ENCODE measurements at places on chromosomes 13 and 19.

DNA sequence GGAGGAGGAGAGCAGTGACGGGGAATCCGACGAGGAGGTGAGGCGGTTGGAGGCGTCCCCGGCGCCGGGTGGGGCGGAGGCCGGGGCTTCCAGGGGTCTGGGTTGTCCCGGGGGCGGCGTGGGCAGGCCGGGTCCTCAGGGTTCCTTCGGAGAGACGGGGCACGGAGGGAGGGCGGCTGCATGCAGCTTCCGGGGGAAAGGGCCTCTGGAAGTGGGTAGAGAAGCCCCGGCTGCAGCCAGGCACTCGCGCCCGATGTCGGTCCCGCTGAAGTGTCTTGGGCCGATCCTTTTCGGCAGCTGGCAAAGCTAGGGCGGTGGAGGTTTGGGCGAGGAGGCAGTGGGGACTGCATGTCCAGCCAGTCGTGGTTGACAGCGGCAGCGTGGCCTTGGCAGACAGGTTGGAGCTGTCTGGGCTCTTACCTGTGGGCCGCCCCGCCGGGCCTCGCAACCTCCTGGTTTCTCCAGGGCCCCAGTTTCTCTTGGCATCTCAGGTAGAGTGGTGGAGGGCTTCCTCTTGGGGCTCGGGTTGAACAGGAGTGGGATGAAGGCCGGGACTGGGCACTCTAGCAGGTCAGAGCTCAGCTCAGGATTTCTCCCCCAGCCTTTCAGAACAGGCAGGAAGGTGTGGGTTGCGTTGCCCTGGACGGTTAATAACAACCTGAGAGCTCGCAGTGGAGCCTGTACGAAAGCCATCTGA, 690 bp downstream of the KMT2B start:
- no peak for DNase-seq

DNA sequence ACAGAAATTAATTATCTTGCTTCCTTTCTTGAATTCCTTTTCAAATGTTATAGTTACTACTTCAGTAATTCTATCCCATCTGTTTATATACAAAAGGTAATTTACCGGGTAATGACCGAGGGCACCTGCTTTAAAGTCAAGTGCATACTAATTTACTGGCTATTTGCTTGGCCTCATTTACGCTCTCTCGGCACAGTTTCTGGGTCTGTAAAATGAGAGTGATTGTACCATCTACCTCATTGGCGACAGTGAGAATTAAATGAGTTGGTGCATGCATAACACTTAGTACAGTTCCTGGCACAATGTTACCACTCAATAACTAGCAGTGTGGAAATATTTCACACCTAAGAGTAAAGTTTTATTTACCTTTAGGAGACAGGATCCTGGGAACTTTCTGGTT, 111.6 kb downstream of the GGACT start:
- DNase-seq, result no peak

GRCh38 chr13:111505175-111505777, 184.8 kb downstream of the TEX29 start:
- DNase-seq, result no peak

GRCh38 chr19:4910594-4911281, 1.4 kb downstream of the UHRF1 start:
- no peak for DNase-seq

DNA sequence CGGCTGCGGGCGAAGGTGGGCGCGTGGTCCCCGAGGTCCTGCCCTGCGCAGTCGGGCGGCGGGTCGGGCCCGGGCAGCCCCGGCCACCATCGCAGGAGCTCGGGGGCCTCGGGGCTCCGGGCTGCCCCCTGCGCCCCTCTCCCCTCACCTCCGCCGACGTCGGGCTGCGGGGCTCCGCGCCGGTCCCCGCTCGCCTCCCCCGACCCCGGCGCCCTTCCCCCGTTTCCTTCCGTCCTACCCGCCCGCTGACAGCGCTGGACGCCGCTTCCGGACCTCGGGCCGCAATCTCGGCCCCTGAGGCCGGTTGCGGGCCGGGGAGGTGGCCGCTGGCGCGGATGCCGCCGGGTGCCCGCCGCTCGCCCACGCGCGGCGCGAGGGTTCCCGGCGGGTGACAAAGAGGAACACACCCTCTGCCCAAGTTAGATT, 720 bp downstream of the FARP1 start:
- no peak for DNase-seq

GRCh38 chr19:7217861-7218260, 76.4 kb downstream of the INSR start:
- DNase-seq, result no peak

- no peak for DNase-seq
Measured at GRCh38 chr19:51681286-51681941, 11.7 kb upstream of the SPACA6 start.

DNA sequence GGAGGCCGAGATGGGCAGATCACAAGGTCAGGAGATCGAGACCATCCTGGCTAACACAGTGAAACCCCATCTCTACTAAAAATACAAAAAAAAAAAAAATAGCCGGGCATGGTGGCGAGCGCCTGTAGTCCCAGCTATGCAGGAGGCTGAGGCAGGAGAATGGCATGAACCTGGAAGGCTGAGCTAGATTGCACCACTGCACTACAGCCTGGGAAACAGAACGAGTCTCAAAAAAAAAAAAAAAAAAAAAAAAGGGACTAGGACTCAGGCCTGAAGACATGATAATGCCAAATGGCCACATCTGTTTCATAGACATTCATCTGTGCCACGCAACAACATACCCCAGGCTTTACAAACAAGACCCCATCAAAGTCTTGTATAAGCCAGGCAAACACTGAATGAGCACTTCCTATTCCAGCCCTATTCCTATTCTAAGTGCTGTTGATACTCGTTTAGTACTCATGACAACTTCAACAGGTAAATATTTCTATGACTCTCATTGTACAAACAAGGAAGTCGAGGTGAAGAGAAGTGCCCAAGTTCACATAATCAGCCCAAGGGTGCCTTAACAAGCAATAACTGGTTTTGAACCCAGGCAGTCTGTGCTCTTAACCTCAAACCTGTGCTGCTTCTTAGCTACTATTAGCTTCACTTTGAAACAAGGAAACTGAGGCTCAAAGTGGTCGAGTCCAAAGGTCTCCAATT, 1.7 kb downstream of the B9D2 start:
- DNase-seq, result no peak

- DNase-seq, result no peak
Measured at GRCh38 chr13:20991741-20992520, 69.5 kb downstream of the LATS2 start.

- no peak for DNase-seq
Measured at GRCh38 chr13:27341616-27342015, 71.0 kb downstream of the RASL11A start.

- DNase-seq, result no peak
Measured at GRCh38 chr13:109750221-109750775, 36.1 kb downstream of the IRS2 start.

Measured in GM04504 (cell line).